Prostate gland (tissue), 2 donors: ENCODE measurements at places on chromosomes 2 and 18.

GRCh38 chr2:219020604-219021365, 20.5 kb downstream of the CFAP65 start:
- DNase-seq, result no peak
- H3K4me3 ChIP-seq, result no peak overlapping the region
- no peaks in the 10 kb centered on the region for H3K36me3 ChIP-seq
- no peaks in the 10 kb centered on the region for H3K27me3 ChIP-seq
- no peak overlapping the region for H3K27ac ChIP-seq

GRCh38 chr2:70399046-70399445, 97.2 kb upstream of the FAM136A start:
- no peaks in the 10 kb centered on the region for H3K4me1 ChIP-seq
- no peaks in the 10 kb centered on the region for H3K36me3 ChIP-seq
- DNase-seq, result no peak
- H3K27ac ChIP-seq, result no peak overlapping the region
- no peaks in the 10 kb centered on the region for H3K27me3 ChIP-seq
- H3K4me3 ChIP-seq, result no peak overlapping the region

GRCh38 chr2:30249354-30249753, 18.0 kb downstream of the LBH start:
- H3K4me1 ChIP-seq, result peaks cover 3% of the 10 kb centered on the region
- no peak overlapping the region for H3K27ac ChIP-seq
- no peak for DNase-seq
- H3K4me3 ChIP-seq, result no peak overlapping the region
- H3K36me3 ChIP-seq, result no peaks in the 10 kb centered on the region
- H3K27me3 ChIP-seq, result no peaks in the 10 kb centered on the region

- no peak for DNase-seq
- H3K36me3 ChIP-seq, result no peaks in the 10 kb centered on the region
- peak overlapping the region; percentile 67 for H3K4me3 ChIP-seq
- H3K27ac ChIP-seq, result peak overlapping the region; percentile 87
Measured at GRCh38 chr2:112541315-112542122, 746 bp upstream of the POLR1B start.

DNA sequence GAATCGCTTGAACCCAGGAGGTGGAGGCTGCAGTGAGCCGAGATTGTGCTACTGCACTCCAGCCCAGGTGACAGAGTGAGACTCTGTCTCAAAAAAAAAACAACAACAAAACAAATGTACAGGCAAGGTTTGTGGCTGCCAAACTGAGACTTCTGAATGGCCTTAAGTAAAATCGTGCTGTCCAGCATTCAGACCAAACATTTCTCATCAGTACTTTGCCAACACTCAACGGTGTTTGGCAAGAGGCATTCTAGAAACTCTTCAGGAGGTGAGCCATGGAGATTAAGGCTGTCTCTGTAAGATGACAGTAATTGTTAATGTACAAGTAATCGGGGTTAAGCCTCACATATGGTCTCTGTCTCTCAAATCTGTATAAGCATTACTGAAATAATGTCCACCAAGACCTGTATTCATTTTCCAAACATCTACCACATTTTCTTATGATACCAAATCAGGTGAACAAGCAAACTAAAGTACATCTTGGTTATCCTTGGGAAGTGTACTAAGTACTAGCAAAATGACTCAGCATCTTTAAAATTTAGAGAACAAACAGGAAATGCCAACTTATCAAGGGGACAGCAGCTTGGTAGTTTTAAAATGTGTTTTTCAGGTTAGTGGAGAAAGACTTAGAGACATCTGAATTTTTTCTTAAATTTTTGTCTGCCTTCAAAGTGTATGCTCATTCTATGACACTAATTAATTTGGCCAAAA, 29.3 kb downstream of the SERPINE2 start:
- H3K27ac ChIP-seq, result no peak overlapping the region
- no peak for DNase-seq
- H3K4me3 ChIP-seq, result no peak overlapping the region
- H3K4me1 ChIP-seq, result no peaks in the 10 kb centered on the region
- H3K36me3 ChIP-seq, result no peaks in the 10 kb centered on the region

- H3K36me3 ChIP-seq, result no peaks in the 10 kb centered on the region
- DNase-seq, result no peak
- no peaks in the 10 kb centered on the region for H3K27me3 ChIP-seq
Measured at GRCh38 chr2:188865681-188866080, 108.5 kb upstream of the COL3A1 start.

DNA sequence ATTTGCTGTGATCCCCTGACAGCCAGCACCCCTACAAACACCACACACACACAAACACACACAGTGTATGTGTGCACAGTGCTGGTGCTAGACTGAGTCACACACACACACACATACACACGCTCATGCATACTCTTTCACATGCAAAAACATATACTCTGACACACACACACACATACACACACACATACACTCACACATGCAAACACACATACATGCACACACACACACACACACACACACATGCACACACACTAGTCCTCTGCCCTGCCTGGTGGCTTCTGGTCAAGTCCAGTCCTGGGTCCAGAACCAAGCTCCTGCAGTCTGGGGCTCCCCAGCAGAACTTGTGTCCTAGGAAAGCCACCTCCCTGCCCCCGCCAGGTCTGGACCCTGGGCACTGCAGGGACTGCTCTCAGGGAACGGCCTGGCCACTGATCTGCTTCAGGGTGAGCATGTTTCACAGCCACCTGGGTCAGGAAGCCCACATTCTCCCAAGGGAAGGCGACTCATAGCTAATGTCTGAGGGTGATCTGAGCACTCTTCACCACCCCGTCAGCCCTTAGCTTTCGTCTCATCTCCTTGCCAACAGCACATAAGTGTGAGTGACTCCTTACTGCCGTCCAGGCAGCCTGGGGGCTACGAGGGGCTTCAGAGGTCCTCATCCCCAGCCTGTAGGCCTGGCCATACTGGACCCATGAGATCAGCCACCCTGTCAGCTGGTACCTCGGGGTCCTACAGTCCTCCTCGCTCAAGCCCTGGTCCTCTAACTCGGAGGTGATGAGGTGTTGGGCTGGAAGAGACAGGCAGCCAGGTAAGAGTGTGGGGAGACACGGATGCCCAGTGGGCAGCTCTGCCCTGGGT, 88.1 kb downstream of the MCFD2 start:
- no peak for DNase-seq
- no peaks in the 10 kb centered on the region for H3K4me1 ChIP-seq
- H3K4me3 ChIP-seq, result no peak overlapping the region
- H3K27ac ChIP-seq, result no peak overlapping the region
- no peaks in the 10 kb centered on the region for H3K27me3 ChIP-seq

GRCh38 chr2:194166818-194167217, 1490.2 kb upstream of the SLC39A10 start:
- no peaks in the 10 kb centered on the region for H3K36me3 ChIP-seq
- H3K4me3 ChIP-seq, result no peak overlapping the region

GRCh38 chr2:36338827-36339145, 16.8 kb upstream of the CRIM1 start:
- no peak for DNase-seq
- no peak overlapping the region for H3K4me3 ChIP-seq
- H3K36me3 ChIP-seq, result no peaks in the 10 kb centered on the region
- H3K27me3 ChIP-seq, result no peaks in the 10 kb centered on the region

DNA sequence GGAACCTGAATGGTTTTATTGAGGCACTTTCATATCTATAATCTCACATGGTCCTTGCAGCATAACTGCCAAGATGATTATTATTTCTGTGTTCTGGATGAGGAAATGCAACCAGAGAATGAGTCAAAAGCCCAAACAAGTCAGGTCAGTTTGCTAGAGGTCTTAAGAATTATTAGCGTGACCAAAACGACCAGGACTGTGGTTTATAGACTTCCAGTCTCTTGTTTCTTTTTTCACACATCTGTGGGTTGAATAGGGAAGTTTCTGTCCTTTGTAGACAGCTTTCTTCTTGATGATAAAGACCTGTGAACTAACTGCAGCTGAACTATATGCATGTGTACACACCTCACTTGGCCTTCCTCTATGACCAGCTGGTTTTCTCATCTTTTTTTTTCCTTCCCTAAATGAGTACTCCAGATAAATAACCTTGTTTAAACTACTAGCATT, 13.9 kb downstream of the ADAM23 start:
- DNase-seq, result no peak
- no peaks in the 10 kb centered on the region for H3K36me3 ChIP-seq
- H3K4me1 ChIP-seq, result no peaks in the 10 kb centered on the region
- H3K27me3 ChIP-seq, result no peaks in the 10 kb centered on the region
- no peak overlapping the region for H3K27ac ChIP-seq

GRCh38 chr2:102264952-102265351, 46.4 kb upstream of the IL1RL1 start:
- no peak overlapping the region for H3K4me3 ChIP-seq
- no peak overlapping the region for H3K27ac ChIP-seq
- no peaks in the 10 kb centered on the region for H3K36me3 ChIP-seq
- H3K27me3 ChIP-seq, result no peaks in the 10 kb centered on the region

DNA sequence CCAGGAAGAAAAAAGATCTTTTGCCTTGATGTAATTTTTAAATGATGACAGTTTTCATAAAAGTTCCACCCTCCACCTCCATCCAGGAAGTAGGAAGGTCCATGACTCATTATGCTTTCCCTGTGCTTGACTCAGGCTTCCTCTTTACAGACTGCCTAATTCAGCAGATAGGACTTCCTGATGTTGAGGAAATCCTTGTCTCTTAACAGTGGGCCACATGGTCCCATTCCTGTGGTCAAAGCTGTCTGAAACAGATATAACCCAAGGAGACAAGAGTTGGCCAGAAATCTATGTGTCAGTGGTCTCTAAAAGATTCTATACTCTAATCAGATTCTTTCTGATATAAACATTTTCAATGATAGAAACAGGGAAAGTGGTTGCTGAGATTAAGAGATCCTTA, 119.1 kb downstream of the BAZ2B start:
- no peak overlapping the region for H3K27ac ChIP-seq
- no peak for DNase-seq
- no peaks in the 10 kb centered on the region for H3K4me1 ChIP-seq
- H3K4me3 ChIP-seq, result no peak overlapping the region
- no peaks in the 10 kb centered on the region for H3K36me3 ChIP-seq
